IMR-90 (cell line): ENCODE measurements at places on chromosomes 4 and X.

GRCh38 chr4:108155373-108155772 lies 13.4 kb downstream of the LEF1 start:
- DNase-seq, result peak; percentile 8

- DNase-seq, result no peak
Observed at GRCh38 chr4:156248917-156249316, 295.3 kb upstream of the CTSO start.

DNA sequence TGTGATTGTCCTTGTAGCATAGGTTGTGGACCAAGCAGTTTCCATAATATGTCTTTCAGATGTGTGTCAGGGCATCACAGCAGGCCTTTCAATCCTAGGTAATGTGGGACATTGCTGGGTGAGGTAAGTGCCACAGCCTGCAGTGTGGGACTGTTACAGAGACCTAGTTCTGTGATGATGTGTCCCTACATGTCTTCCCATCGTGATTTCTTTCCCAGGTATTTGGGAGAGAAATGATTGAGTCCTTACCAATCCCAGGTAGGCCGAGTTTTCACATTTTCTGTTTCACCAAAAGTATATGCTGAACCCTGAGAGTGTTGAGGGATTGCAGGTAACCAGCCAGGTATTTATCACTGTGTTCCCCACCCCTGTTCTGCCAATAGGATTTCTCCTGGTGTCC lies 10.6 kb upstream of the ATXN3L start:
- DNase-seq, result no peak

DNA sequence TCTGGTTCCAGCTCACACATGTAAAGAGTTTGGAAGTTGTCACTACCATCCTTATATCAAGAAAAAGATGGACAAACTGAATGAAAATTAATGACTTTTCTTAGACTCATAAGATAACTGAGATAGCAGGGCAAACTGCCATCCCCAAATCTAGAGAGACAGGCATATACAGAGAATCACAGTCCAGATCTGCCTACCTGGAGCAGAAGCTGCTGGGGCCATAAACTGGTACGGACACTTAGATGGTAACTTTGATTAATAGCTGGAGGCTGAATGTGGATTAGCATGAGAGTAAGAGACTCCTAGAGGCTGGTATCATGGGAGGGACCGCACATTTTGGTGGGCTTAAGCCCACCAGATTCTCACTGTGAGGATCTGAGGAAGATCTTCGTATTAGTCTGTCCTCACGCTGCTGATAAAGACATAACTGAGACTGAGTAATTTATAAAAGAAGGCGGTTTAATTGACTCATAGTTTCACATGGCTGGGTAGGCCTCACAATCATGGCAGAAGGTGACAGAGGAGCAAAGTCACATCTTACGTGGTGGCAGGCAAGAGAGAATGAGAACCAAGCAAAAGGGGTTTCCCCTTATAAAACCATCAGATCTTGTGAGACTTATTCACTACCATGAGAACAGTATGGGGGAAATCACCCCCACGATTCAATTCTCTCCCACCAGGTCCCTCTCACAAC lies 10.8 kb upstream of the POLA1 start:
- no peak for DNase-seq

- DNase-seq, result peak; percentile 45
Observed at GRCh38 chrX:45385757-45386156, 185.1 kb upstream of the DIPK2B start.

- no peak for DNase-seq
Observed at GRCh38 chrX:148426467-148426866, 74.0 kb upstream of the AFF2 start.

- DNase-seq, result no peak
Observed at GRCh38 chrX:133415276-133416105, at the start of gene GPC4. GPC4 (minus strand) TSS chrX:133415489; CDS start chrX:133414965, 524 bp downstream.

DNA sequence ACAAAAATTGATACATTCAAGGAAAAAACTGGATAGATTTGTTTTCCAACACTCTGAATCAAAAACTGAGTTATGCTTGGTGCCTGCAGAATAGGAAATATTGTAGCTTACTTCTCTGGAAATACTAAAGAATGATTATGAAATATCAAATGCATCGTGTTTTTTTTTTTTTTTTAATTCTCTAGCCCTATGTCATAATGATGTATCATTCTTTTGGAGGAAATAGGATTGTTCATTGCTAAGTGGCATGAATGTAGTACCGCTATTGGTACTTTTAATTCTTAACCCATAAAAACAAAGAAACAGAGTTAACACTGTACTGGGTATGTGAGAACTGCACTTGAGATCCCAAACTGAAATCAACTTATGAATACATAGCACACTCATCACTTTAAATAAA lies 7.6 kb upstream of the FAM200B start:
- no peak for DNase-seq

DNA sequence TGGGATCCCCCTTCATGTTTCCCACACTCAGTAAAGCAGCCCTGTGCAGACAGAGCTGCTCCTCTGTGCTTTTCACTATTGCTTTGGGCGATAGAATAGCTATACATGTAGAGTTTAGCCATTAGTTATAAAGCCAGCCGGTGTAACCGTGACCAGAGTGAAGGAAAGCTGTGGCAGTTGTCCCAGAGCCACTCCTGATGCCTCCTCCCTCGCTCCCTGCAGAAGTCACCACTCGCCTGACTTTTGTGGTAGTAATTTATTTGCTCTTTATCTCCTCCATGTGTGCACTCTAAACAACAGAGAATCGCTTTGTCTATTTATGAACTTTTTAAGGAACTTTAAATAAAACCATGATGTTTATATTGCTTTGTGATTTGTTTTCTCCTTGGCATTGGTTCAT lies 41.8 kb upstream of the WWC2 start:
- DNase-seq, result no peak

DNA sequence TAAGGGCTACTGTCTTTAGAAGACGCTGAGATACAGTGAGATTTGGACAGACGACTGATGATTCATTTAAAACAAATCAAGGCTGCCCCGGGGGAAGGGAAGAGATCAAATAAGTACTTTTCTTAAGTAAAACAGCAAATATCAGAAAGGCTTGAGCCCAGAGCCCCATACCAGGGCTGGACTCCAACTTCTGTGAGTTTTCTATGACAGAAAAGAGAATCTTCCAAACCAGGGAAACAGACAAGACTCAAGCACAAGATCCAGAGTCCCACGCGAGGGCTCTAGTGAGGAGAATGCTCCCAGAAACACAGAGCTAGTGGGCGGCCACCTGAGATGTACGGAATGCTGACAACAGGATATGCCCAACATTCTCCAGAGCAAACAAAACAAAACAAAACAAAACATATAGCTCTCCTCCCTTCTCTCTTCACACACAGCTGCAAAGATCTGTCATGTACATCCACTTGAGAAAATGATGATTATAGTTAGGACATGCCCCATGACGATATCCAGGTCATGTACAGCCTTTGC lies 13.1 kb downstream of the ACSL1 start:
- DNase-seq, result peak; percentile 24

GRCh38 chr4:7156328-7156727 lies 36.0 kb upstream of the SORCS2 start:
- DNase-seq, result no peak

- peak; percentile 92 for DNase-seq
Observed at GRCh38 chr4:76738086-76738931, 159.6 kb downstream of the SOWAHB start.

GRCh38 chr4:151917145-151917734 lies 156.4 kb upstream of the GATB start:
- no peak for DNase-seq

DNA sequence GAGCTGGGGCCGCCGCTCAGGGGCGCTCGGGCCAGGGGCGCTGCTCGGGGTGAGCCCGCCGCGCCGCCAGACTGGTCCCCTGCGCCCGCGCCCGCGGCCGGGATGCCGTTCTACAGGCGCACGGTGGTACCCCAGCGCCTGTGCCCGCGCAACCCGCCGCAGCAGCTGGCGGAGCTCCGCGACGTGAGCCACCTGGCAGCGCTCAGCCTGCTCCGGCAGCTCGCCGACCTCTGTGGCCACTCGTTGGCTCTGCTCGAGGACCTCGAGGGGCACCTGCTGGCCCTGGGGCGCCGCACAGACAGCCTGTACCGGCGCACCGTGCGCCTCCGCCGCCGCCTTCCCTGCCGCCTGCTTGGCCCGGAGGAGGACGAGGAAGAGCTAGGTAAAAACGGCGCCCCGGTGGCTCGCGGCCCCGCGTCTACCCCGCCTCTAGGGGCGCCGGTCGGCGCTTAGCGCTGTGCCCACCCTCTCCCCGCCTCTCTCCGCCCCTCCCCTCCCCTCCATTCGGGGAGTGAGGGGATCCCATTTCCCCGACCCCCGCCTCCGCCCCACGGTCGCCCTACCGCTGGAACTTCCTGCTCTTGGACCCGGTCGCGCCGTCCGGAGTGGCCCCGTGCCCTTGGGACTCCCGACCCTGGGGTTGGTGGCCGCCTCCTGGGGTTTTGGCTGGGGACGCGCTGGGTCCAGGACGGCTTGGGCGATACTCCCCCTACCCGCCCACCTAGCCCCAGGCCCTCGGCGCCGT lies 513 bp downstream of the NHSL2 start:
- DNase-seq, result no peak

DNA sequence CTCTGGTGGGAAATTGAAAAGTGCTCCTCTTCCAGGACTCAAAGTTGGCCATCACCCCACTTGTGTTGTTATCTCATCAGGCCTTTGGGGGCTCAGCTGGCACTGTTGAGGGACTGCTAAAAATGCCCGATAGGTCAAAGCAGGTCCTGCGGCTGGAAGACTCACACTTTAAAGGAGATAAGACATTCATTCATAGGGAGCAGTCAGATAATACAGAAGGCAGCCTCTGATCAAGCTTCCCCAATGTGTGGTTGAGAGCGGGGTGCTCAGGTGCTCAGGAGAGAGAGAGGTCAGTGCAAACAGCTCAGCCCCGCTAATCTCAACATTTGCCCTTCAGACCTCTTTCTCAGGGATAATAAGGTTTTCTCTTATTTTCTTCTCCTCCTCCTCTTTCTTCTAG lies 70.3 kb downstream of the TMEM154 start:
- no peak for DNase-seq

DNA sequence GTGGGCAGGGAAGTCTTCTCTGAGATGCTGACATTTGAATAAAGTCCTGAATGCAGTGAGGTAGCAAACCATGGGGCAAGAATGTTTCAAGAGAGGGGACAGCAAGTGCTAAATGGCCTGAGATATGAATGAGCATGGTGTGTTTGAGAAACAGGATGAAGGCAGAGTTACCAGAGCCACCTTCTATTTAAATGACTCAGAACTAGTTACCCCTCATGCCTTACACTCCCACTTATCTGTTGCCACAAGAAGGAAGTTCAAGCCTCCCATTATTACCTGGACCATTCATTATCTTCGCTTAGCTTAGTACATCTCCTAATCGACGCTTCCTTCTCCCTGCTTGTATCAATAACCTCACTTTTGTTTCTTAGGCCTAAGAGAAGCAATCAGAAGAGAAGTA lies 67.7 kb upstream of the STARD8 start:
- DNase-seq, result no peak

DNA sequence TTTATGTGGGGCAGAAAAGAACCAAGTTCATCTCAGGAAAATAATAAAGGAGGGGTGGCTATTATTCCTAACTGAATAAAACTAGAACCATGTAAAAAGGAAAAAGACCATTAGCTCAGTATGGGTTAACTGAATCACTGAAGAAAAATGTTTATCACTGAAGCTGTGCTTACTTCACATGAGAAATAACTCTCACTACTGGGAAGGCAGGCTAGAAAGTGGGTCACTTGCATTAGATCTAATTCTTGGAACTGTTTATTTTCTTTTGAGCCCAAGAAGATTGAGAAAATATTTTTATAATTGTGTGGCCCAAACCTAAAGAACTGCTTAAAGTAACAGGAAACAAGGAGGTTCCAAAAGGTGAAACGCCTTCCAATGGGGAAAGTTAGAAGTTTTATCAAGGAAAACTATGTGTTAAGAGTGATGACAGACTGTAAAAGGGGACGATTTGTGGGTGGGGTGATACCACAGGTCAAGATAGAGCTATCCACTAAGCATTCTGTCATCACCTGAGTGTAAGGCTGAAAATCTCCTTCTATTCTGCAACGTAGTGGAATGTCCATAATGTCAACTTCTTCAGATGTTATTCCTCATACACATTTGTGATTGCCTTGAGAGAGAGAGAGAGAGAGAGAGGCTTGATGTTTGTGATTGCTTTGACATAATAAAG lies 1083.5 kb downstream of the PCDH7 start:
- no peak for DNase-seq

DNA sequence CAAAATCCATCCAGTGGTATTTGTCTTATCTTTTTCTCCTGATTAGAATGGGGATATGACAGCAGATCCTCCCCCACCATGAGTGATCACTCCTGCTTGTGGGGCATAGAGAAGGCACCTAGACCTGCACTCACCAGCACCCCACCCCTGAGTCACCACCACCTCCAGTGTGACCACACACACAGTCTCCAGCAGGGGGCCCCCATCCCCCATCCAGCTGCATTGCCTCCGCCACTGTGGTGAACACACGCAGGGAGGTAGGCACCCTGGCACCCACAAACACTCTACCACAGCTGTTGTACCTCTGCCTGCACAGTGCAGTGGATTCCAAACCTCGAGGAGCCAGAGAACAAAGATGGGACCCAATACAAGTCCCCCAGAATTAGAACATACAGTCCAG lies 9.0 kb upstream of the MAGEA8 start:
- DNase-seq, result no peak

DNA sequence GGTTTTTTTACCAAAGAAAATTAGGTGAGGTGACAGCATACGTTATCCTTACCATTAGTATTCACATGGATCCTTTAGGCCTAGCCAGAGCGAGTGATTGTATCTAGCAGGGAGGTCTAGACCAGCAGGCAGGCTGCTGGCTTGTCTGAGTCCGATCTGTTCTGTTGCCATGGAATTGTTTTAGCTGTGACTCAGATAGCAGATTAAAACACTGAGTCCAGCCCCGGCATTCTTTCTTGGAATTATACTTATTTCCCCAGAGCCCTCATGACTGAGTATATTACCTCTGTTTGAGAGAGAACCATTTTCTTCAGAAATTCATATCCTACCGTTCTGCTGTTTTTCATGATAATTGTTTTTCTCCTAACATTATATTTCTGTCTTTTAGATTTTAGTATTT lies 37.4 kb downstream of the OCRL start:
- DNase-seq, result peak; percentile 83

DNA sequence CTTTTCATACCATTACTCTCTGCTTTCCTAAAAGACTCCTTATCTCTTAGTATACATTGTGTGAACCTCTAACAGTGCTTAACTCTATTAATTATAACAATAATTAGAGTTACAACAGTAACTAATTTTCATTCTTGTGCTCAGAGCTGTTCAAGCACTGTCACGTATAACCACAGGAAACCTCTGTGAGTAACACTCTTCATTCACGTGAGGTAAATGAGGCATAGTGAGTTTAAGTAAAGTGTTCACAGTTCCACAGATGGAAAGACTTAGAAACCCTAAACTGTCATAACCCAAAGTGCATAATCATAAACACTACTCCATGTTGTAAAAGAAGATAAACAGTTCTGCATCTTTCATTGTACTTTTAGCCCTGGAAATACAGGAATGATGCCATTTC lies 222.4 kb downstream of the CCSER1 start:
- DNase-seq, result no peak

- peak; percentile 42 for DNase-seq
Observed at GRCh38 chr4:8383451-8384160, 56.9 kb downstream of the ACOX3 start.

GRCh38 chr4:170259631-170260153 lies 169.9 kb upstream of the AADAT start:
- peak; percentile 60 for DNase-seq
